Activated CD8-positive, alpha-beta memory T cell treated with anti-CD3 and anti-CD28 coated beads for 4 hours (primary cell): ENCODE measurements at places on chromosomes 16 and 17.

- DNase-seq, result no peak
Observed at GRCh38 chr16:56933828-56934598, 2.1 kb downstream of the HERPUD1 start.

- no peak for DNase-seq
Observed at GRCh38 chr17:50206604-50207293, 5.3 kb upstream of the COL1A1 start.

DNA sequence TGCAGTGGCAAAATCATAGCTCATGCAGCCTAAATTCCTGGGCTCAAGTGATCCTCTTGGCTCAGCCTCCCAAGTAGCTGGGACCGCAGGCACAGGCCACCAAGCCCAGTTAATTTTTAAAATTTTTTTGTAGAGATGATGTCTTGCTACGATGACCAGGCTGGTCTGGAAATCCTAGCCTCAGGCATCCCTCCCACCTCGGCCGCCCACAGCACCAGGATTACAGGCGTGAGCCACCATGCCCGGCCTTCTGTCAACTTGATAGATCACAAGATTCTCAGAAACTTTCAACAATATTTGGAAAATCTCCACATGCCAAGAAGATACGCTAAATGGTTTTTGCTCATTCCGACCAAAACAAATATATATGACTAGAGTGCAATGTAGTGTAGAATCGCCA, 111.0 kb downstream of the ADCY9 start:
- no peak for DNase-seq

GRCh38 chr16:50644729-50645128, 36.4 kb downstream of the SNX20 start:
- no peak for DNase-seq

DNA sequence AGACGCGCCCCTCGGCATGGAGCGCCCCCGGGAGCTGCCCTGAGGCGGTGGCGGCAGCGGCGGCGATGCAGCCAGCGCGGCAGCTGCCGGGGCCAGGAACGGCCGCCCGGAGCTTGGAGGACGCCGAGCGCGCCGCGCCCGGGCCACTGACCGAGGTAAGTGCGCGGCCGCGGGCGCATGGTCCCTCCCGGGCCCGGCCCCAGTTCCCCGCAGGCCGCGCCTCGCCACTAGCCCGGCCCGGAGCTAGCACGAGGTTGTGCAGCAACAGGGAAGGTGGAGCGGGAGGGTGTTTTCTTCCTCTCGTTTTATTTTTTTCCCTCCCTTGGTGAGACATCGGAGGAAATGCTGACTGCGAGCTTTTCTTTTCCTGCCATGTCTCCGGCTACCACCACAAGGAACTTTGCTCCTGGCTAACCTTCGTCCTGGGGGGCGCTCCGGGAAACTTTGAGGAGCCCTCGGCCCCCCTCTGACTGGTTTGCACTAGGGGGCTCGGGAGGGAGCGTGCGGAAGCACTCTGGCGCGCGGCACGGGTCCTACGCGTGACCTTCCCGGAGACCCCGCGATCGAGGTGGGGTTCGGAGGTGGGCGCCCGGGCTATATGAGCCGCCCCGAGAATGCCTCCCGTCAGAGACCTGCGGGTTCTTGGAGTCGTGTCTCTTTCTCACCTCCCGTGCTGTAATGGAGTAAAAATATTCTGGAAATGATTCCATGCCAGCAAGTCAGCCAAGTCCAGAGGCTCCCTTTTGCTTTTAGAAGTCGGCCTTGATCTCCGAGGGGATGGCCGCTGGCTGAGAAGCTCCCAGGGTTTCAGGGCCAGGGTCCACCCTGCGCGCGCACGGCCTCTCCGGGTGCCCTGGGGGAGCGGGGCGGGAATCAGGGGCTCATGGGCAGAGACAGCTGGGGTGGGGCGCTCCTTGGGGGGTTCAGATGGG, 868 bp downstream of the KCNJ12 start:
- DNase-seq, result no peak

DNA sequence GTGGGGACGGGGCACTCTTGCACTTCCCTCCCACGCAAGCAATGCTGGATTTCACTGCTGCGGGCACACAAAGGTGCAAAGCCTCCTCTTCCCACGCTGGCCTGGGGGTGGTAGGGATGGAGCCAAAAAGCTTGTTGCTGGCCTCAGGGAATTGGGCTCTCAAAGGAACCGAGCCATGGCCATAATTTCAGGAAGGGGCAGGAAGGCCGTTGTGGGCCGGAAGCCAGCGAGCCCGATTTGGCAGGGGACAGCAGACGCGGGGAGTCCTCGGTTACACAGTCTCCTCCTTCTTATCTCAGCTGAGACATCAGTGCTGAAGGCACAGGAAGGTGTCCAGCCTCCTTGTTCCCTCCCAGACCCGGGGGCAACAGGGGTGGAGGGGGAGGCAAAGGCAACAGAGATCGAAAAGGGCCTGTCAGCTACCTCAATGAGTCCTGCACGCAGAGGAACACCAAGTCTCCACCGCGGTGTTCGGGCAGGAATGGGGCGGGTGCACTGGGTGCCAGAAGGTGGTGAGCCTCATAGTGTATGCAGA, 59.5 kb downstream of the SLFN11 start:
- DNase-seq, result no peak

- no peak for DNase-seq
Observed at GRCh38 chr16:78462288-78463208, 363.1 kb downstream of the WWOX start.

GRCh38 chr17:61770043-61770442, 93.3 kb downstream of the BRIP1 start:
- DNase-seq, result no peak

DNA sequence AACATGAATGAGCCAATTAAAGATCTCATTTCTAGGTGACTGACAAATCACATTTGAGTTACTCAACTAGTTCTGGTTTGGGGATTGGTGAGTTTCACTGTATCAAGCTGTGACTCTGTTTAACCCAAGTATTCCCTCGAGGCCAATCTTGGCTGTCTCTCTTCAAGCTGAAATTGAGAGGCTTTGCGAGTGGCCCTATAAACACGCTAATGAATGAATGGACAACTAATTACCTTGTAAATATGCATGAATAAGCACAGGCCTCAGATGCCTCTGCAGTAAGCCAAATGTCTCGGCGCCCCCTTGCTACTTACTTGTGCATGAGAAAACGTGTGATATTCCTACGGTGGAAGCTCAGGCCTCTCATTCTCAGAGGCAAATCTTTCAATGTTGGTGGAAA, 450.3 kb upstream of the PSMD7 start:
- no peak for DNase-seq

DNA sequence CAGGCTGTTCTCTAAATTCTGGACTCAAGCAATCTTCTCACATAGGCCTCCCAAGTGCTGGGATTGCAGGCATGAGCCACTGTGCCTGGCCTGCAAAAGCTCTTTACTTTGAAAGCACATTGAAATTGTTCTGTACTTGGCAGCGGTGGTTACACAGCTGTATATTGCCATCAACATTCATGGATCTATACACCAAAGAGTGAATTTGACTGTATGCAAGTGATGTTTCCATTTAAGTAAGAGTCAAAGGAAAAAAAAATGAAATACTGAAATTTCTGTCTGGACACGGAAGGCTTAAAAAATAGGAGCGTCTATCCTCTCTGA, 450.6 kb upstream of the PSMD7 start:
- DNase-seq, result no peak

DNA sequence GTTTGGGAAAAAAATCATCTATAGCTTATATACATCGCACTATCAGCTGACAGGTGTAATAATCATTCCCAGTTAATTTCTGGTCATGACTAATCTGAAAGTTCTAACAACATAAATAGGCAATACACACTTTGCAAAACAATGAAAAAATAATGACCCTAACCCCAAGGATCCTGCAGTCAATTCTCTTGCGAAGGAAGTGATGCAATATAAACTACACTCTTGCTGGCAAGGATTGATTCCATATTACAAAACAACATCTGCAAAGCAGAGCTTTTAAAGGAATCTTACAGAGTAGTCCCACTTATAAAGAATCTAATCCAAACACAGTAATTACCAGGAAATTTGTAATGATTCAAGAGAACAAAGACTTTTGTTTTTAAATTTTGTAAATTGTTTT, 73.4 kb downstream of the MYO1D start:
- DNase-seq, result no peak

- DNase-seq, result no peak
Observed at GRCh38 chr17:6323626-6324356, 111.1 kb downstream of the AIPL1 start.

DNA sequence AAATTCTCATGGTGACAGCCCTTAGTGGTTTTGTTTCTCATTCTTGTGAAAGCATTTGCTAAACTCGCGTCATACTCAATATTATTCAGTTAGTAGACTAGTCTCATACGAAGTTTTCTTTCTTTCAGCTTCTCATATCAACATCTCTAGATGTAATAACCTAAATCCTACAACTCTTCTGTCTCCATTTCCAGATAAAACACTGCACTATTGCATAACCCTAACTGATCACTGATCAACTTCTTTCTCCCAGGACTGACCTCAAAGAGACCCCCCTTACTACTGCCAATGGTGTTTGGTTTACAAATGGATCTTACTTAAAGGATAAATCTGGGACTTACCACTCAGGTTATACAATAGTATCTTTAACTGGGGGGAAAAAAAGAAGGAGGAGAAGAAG, 36.3 kb upstream of the TEKT1 start:
- no peak for DNase-seq

GRCh38 chr16:1152651-1153259, at the start of gene CACNA1H:
Gene CACNA1H (plus strand): TSS chr16:1153106. CDS start chr16:1153738, 632 bp downstream.
- peak; percentile 54 for DNase-seq

DNA sequence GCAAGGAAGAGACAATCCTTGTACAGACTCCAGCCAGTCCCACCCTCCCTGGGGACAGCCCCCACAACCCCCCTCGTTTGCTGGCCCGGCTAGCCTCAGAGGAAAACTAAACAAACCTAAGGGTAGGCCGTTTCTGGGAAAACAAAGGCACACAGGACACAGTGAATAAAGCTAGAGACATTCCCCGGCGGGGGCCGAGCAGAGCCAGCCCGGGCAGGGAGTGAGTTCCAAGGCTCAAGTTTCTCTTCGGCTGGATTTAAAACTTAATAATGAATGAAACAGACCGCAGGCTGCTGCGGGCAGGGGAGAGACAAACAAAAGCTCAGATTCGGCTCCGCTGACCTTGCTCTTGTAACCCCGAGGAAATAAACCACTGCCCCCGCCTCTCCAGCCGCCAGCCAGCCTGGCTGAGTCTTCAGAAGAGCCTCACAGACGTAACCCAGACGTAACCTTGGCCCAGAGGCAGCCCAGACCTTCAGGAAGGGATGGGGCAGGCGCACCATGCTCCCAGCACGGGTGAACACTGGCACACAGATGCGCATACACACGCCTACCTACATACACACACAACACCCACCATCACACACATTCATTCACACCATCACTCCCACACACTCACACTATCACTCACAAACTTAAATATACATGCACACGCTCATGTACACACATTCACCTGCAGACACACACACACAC, 216.0 kb downstream of the ZNF423 start:
- no peak for DNase-seq

- DNase-seq, result peak; percentile 35
Observed at GRCh38 chr17:64262198-64262999, 661 bp downstream of the TEX2 start.

GRCh38 chr17:76104140-76104895, 731 bp upstream of the EXOC7 start:
- DNase-seq, result no peak

GRCh38 chr17:6924208-6924607, 71.6 kb upstream of the ALOX12 start:
- DNase-seq, result no peak

DNA sequence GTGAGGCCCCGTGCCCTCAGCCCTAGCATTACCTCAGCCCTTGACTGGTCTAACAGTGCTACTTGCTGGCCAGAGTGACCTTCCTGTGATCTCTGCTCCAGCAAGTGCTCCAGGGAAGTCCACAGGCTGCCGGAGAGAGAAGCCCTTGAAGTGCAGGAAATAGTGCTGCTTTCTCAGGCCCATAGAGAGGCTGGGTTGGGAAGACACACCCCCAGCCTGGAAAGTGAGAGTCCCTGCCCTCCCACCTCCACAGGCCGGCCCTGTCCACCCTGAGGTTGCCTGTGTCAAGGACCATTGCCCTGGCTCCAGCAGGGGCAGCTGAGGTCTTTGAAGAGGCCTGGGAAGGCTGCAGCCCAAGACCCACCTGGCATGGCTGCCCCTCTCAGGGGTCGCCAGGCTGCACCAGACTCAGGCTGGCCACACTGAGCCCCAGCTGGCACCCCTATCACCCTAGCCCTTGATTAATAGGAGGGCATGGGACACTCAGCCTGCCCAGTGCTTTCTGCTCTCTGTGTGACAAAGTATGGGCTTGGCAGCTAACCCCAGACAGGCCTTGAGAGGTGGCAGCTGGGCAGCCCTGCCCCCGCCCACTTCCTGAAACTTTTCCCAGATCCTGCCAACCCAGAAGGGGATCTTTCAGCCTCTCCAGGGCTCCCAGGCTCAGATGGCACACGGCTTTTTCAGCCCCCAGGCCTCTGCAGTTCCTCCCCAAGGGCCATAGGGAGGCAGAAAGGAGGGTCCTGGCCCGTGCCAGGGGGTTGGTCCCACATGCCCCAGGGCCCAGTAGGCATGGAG, 21.7 kb downstream of the ATP6V0D1 start:
- DNase-seq, result no peak

- no peak for DNase-seq
Observed at GRCh38 chr17:79652999-79653643, 42.3 kb upstream of the RBFOX3 start.

GRCh38 chr17:67982686-67983382, 13.4 kb downstream of the C17orf58 start:
- no peak for DNase-seq

- no peak for DNase-seq
Observed at GRCh38 chr17:66306446-66306845, 4.0 kb downstream of the PRKCA start.

- no peak for DNase-seq
Observed at GRCh38 chr17:82372249-82373071, 895 bp downstream of the UTS2R start.

- DNase-seq, result no peak
Observed at GRCh38 chr16:31143011-31143693, 6.7 kb downstream of the PRSS36 start.

- DNase-seq, result no peak
Observed at GRCh38 chr17:67489273-67489672, 112.2 kb downstream of the PITPNC1 start.

- DNase-seq, result no peak
Observed at GRCh38 chr16:24773771-24774427, 44.4 kb downstream of the TNRC6A start.

DNA sequence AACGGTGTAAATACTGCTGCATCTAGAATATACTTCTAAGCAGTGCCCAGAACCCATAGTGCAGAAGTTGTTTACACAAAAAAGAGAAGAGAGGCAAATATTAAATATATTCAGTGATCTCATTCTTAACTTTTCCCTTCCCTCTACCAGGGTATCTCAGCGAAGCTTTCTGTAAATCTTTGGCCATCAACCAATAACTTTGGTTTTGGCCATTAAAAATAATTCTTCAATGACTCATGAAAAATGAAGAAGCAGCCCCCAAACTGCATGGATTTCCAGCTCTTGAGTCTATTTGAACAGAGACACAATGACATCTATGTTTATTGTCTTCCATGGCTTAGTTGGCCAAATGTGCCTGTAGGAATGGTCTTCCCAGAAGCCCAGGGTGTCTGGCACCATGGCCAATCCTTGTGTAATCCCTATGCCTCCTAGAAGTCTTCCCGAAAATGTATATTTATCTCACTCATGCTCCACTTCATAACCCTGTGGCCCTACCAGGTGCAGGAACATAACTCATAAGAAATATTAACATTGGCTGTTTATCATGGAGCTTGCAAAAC, 646.6 kb downstream of the TOX3 start:
- no peak for DNase-seq

- DNase-seq, result no peak
Observed at GRCh38 chr17:8857919-8858318, 9.6 kb downstream of the PIK3R6 start.
